ENCODE measurements at places on chromosomes 12 and 14.
A peak's percentile ranks its signal among the peaks of the same experiment; 100 is the strongest.

- no peak for DNase-seq
Observed at GRCh38 chr12:94329366-94329765, 130.3 kb downstream of the CEP83 start.

GRCh38 chr14:85336817-85337216 lies 193.1 kb upstream of the FLRT2 start:
- no peak for DNase-seq

GRCh38 chr12:108797677-108798076 lies 59.7 kb downstream of the SSH1 start:
- no peak for DNase-seq

DNA sequence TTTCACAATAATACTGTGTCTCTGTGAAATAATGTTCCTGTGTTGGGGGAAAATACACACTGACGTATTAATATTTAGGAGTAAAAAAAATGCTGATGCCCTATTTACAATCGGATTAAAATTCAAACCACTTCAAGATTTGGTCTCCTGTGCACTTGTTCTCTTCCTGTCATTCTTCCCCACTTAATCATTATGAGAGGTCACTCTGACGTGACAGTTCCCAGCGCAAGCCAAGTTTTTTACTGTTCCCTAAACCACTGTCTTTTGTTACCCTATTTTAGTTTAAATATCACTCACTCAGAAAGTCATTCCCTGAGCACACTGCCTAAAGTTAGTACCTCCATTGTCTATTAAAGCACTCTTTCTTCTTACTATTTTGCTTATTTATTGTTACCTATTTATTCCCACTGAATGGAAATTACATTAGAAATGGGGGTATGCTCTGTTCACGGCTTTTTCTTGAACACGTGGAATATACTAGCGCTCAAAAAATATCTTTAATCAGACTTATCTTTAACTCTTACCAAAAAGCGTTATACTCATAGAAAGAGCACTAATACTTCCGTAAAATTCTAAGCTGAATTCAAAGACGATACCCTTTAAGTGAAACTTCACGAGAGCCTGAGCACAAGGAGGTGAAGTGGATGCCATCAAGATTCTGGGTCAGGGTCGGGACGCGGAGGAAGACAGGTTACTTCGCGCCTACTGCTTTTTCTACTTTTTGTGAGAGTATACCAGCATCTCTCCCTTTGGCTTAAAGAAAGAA lies 670 bp upstream of the PSMA3 start:
- peak; percentile 24 for DNase-seq

- no peak for DNase-seq
Observed at GRCh38 chr12:12839873-12840579, 26.9 kb downstream of the DDX47 start.

- DNase-seq: no peak
Observed at GRCh38 chr12:126189856-126190255, 1124.6 kb downstream of the AACS start.

DNA sequence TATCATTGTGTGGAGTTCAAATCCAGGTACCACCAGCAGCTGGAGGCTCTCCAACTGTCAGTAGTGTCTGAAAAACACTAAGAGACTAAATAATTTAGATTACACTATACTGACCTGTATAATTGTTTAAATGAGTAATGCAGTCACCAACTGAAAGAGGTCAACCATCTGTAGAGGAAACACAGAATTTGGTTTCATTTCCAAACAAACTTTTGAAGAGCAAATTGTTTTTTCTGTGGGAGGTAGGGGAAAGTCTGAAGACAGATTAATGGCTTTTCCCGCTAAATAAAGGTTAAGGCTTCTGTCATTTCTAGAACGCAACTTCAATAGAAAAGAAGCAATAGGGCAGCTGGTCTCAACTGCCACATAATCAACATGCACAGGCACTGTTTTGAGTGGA lies 462.6 kb downstream of the PRKD1 start:
- DNase-seq: no peak

- no peak for DNase-seq
Observed at GRCh38 chr12:28035500-28035899, 63.0 kb upstream of the PTHLH start.

DNA sequence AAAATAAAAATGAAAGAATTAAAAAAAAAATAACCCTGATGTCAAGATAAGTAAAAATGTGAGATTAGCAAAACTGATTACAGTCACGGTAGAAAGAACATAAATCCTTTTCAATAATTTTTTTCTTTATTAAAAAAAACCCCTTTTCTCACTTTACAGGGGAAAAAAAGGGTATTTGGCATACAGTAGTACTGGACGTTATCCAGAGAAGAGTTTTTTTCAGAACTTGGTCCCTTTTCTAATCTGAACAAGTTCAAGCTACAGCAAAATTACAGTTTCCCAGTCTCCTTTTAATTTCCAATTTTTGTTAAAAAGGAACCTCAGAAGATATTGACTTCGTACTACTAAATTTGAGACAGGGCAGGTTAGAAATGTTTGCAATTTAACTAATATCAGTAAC lies 134.7 kb upstream of the DCN start:
- DNase-seq: no peak

DNA sequence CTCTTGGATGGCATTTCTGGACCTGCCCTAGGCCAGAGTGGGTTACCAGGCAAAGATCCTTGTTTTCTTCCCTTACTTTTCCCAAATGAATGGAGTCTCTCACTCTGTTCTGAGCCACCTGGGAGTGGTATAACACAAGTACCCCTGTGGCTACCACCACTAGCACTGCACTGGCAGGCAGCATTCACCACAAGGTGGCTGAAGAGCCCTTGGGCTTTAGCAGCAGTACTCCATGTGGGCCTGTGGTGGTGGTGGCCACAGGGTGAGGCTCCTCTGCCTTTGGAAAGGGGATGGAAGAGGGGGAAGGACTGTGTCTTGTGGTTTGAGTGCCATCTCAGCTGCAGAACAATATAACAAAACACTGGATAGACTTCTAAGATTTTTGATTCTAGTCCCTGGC lies 38.1 kb upstream of the LMNTD1 start:
- no peak for DNase-seq

GRCh38 chr14:75298187-75298965 lies 19.7 kb downstream of the FOS start:
- no peak for DNase-seq

DNA sequence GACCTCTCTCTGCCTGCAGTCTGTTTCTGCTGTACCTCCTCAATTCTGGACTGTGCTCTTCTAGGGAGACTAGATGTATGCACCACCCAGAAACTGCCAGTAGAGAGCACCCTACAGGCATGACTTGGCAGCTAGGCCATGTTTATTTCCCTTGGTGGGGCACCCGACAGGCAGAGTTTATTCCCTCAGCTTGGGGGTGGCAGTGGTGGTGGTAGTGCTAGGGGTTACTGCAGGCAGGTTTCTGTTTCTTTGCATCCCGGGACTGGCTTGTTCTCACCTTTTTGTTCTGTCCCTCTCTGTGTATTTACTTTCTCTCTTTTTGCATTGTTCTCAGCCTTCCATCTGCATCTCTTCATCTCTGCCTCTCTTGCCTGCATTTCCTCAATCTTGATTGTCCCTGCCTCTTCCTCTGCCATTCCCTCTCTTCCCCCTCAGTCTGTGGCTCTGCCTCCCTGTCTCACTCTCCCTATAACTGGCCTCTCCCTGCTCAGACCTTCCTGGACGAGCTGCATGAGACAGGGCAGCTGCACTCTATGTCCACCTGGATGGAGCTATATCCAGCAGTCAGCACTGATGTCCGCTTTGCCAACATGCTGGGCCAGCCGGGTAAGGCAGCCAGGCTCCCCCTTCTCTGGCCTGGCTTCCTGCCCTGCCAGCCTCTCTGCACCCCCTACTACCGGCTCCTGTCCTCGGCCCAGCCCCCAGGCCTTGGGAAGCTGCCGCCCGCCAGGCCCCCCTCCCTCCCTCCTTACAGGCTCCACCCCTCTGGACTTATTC lies 13.8 kb downstream of the PRPF40B start:
- DNase-seq: peak; percentile 75
